ENCODE measurements at places on chromosomes 1 and 21. TPM values are rescaled to one million over a fixed set of nuclear protein-coding genes. Genes with fewer than 3 reads are reported as not detected.

Gene WNT9A
- total RNA-seq, result 3.9 TPM

Gene UBL4B
- not detected for total RNA-seq

Gene CTPS1
- 35.9 TPM for total RNA-seq

Gene HTR6
- total RNA-seq, result under 0.01 TPM

Gene PIGM
- 4.6 TPM for total RNA-seq

Gene RIMKLA
- under 0.01 TPM for total RNA-seq

Gene CITED4
- total RNA-seq, result 3.2 TPM

Gene CHI3L2
- not detected for total RNA-seq

Gene S100PBP
- total RNA-seq, result 21.2 TPM

Gene SPATA46
- total RNA-seq, result not detected

Gene GPR37L1
- not detected for total RNA-seq

Gene RNU1-1
- total RNA-seq, result under 0.01 TPM

Gene ELAPOR1
- 0.86 TPM for total RNA-seq

Gene DCLRE1B
- total RNA-seq, result 6.5 TPM

Gene HFM1
- total RNA-seq, result 0.86 TPM

Gene ASCL5
- not detected for total RNA-seq

Gene ZNF644
- 62.6 TPM for total RNA-seq

Gene RHD
- total RNA-seq, result not detected

Gene PGM1
- total RNA-seq, result 23.2 TPM

Gene CELA2B
- not detected for total RNA-seq

Gene ANGPTL3
- not detected for total RNA-seq

Gene LRRC8B
- 5.2 TPM for total RNA-seq

Gene SH3BGR
- 0.33 TPM for total RNA-seq

Gene FABP3
- total RNA-seq, result 0.86 TPM

Gene JAM2
- total RNA-seq, result 1.8 TPM

Gene LCE3D
- total RNA-seq, result not detected

Gene MYCL
- 2.9 TPM for total RNA-seq

Gene PLA2G4A
- 30.4 TPM for total RNA-seq

Gene SHISAL2A
- not detected for total RNA-seq

Gene CYP4A22
- not detected for total RNA-seq

Gene COL11A1
- under 0.01 TPM for total RNA-seq

Gene ADGRL4
- 246 TPM for total RNA-seq

Gene IL23R
- total RNA-seq, result not detected

Gene KIRREL1
- 42.2 TPM for total RNA-seq

Gene CD48
- total RNA-seq, result not detected

Gene NBPF4
- total RNA-seq, result not detected

Gene SIK1
- total RNA-seq, result 15.7 TPM

Gene OR2L13
- total RNA-seq, result not detected

Gene ZZZ3
- 78.0 TPM for total RNA-seq

Gene CSF3R
- not detected for total RNA-seq

All from vein endothelial cell (primary cell).